Stimulated activated CD8-positive, alpha-beta memory T cell treated with anti-CD3 and anti-CD28 coated beads, Interleukin-2, amount 100 ng/mL, for 48 hours (primary cell): ENCODE measurements at places on chromosomes 4 and X.
A peak's percentile ranks its signal among the peaks of the same experiment; 100 is the strongest.

GRCh38 chr4:21806991-21807390 is 141.6 kb downstream of the KCNIP4 start:
- DNase-seq: no peak

GRCh38 chr4:126777649-126778048 is 855.1 kb upstream of the INTU start:
- no peak for DNase-seq

- DNase-seq: no peak
These were observed 319.1 kb upstream of the KLF3 start for GRCh38 chr4:38344929-38345328.

GRCh38 chr4:84498203-84498934 is 723 bp downstream of the NKX6-1 start:
- no peak for DNase-seq

DNA sequence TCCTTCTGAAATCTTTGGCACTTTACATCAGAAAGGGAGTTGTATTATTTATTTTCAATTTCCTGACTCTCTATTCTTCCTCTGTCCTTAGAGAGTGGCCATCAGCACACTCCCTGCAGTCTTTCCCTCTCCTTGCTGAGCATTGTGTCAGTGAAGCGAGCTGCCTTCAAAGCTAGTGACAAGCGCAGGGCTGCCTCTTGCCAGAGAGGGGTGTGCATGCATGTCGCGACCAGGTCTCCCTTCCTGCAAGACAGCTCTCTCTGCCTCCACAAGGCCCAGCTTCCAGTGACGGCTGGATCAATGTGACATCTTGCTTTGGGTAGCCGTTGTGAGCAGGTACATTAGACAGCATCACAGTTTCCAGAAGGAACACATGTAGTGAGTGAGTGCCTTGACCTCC is 810.9 kb upstream of the TENM3 start:
- DNase-seq: no peak

DNA sequence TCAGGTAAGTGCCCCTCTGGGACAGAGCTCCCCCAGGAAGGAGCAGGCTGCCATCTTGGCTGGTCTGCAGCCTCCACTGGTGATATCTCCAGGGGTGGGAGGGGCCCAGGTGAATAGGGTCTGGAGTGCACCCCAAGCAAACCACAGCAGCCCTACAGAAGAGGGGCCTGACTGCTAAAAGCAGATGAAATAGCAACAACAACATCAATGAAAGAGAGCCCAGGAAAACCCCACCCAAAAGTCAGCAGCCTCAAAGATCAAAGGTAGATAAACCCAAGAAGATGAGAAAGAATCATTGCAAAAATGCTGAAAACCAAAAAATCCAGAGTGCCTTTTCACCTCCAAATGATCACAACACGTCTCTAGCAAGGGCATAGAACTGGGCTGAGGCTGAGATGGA is 92.5 kb upstream of the PAGE3 start:
- no peak for DNase-seq

- no peak for DNase-seq
These were observed 183.6 kb upstream of the TRPC5 start for GRCh38 chrX:112266136-112266535.

DNA sequence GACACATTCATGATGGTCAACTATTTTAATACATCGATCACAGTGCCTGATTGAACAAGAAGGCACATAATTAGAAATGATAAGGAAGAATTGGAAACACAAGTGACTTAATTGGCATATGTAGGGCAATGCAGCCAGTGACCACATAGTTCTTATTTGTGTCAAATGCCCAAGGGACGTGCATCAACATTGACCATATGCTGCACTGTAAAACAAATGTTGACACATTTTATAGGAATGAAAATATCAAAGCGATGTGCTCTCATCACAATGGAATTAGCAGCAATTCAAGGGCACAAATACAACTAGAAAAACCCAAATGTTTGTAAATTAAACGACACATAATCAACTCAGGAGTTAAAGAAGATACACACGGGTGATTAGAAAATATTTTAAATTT is 948.3 kb upstream of the PRKX start:
- DNase-seq: no peak

DNA sequence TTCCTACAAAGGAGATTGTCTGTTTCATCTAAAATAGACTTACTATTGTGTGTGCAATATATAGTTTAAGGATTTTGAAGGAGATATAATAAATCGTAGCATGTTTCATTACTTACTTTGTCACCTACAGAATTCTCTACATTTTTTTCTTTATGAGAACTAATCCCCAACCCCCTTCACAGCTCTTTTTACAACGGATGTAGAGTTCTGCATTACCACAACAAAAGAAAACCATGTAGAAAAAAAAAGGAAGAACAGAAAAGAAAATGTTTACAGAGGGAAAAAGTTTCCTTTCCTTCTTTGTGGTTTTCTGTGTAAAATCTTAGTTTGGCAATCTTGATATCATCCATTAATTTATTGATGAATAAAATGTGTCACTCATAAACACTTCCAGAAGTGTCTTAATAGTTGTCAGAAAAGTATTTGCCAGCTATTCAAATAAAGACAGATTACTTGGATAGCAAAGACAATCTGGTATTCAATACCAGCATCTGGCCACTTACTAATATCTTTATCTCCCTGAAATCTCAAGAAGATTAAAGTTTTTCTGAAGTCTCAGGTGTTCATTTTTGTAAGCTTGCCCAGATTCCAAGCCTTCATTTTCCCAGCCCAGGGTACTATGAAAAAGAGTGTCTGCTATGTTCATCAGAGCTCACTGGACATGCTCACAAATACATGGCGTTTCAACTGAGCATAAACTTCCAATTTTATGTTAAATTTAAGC is 806.8 kb downstream of the PCDH19 start:
- DNase-seq: no peak

- no peak for DNase-seq
These were observed 276.4 kb downstream of the SPRY1 start for GRCh38 chr4:123672987-123673386.

DNA sequence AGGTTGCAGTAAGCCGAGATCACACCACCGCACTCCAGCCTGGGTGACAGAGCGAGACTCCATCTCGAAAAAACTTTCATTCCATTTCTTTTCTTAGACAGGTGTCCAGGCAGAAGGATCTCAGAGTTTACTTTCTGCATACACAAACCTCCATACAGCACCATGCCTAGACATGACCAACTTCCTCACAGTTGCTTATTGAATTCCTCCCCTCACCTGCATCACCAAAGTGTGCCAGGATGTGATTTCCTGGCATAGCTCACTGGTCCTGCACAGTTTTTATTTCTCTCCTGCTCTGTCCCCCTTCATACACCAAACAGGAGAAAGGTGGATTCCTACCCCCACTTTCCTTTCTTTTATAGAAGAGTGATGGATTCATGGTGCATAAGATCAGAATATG is 34.7 kb upstream of the PPARGC1A start:
- DNase-seq: no peak

DNA sequence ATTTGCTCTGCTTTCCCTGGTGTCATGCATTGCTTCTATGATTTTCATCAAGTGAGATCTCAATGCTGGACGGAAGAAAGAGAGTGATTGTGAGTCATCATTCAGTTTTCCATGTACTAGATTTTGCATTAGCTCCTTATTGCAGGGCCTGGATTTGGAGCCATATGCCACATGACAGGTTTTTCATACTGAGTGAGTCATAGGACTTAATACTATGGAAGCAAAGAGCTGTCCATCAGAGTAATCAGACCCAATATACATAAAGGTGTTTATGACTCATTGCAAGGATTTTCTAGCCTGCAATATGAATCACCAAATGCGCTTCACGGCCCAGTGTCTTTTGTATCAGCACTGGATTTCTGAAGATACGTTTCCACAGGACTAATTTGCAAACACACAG is 11.2 kb upstream of the TFDP3 start:
- DNase-seq: no peak

DNA sequence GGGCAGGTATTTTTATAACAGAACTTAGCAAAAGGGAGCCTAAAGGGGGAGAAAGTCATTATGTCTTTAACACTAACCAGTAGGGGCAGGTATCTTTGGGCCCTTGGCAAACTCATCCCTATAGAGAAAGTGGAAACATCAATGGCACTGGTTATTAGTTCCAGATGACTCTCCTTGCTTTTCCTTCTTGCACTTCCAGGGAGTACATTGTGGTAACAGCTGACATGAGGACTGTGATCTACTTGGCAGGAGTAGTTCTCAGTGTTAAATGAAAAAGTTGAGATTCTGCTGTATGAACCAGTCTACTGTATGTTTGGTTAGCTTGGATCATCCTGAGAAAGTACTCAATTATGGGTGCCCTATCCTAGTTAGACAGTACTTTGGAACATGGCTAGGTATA is 93.6 kb downstream of the ATXN3L start:
- no peak for DNase-seq

GRCh38 chrX:8743126-8743732 is 11.3 kb upstream of the ANOS1 start:
- DNase-seq: peak; percentile 36

DNA sequence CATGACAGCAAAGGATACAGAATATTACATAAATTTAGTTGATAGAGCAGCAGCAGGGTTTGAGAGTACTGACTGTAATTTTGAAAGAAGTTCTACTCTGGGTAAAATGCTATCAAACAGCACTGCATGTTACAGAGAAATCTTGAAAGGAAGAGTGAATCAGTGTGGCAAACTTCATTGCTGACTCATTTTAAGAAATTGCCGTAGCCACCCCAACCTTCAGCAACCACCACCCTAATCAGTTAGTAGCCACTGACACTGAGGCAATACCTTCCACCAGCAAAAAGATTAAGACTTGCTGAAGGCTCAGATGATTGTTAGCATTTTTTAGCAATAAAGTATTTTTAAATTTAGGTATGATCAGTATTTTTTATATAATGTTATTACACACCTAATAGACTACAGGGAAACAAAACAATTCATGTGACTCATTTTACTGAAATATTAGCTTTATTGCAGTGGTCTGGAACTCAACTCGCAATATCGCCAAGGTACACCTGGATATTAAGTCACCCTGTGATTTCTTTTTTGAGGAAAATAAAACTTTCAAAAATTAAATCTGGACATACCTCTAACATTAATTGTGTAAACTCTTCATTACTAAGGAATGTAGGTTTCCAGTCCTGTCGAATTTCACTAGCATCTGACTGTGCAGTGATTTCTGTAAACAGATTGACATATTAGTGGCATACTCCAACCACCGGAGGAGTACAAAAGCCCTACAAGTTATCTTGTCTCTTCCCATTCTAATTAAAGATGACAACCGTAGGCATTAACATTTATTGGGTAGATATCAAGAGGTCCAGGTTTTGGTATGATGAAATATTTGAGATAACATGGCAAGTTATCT is 71.1 kb downstream of the CLOCK start:
- DNase-seq: no peak

GRCh38 chr4:65383589-65384305 is 286.5 kb downstream of the EPHA5 start:
- no peak for DNase-seq

- no peak for DNase-seq
These were observed 8.3 kb downstream of the PRRG1 start for GRCh38 chrX:37357436-37357835.

DNA sequence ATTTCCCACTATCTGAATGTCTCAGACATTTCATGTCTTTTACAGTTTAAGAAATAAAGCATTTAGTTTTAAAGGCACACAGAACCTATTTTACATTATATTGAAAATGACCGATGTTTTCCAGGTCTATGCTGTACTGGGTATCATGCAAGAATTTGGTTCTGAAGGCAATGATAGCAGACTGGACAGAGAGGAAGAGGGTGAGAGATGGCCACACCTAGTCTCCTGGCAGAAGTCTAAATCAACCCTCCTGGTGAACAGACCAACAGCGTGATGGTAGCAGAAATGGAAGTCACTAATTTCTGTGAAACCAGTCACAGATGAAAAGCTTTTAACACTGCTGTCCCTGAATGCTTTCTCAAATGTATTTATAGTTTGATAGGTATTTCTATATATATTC is 41.9 kb downstream of the MID1 start:
- DNase-seq: no peak

DNA sequence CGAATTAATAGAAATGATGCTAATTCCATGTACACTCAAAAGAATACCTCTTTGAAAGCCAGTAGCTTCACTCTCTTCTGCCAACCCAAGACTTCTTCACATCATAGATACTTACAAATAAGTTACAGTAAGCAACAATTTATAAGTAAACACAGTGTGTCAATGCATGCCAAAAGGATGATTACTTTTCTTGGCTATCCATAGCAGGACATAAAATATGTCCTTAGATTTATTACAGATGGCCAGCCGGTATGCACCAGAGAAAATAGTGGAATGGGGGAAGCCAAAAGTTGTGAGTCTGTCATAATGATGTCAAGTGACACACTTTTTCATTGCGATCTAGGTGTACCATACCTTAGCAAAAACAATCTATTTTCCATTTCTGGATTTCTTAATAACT is 631 bp upstream of the BMX start:
- no peak for DNase-seq

DNA sequence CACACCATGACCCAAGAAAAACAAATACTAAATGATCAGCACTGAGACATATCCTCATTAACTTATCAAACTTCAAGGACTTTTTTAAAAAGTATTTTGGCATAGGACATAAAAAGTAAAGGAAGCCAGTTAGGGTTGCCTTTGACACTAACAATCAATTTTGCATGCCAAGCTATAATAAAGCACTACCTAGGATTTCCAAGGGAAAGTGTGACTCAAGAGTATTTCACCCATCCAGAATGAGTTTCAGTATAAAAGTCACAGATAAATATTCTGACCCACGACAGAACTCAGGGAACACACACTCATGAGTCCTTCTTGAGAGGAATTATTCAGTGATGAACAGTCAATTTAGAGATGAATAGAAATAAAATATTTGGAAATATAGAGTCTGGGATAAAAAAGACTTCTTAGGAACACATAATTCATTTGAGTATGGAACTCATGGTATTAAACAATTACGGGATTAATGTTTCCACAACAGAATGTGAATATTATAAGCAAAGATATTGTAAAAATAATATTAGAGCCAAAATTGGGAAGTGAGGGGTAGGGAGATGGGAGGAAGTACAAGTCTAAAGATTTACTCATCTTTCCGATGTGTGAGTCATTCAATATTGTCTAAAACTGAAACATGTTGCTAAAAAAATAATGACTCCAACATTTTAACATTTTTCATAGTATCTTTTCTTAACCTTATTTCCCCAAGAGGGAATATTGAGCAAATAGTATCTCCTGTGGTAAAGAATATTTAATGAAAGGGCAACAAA is 143.5 kb upstream of the LNX1 start:
- DNase-seq: no peak

DNA sequence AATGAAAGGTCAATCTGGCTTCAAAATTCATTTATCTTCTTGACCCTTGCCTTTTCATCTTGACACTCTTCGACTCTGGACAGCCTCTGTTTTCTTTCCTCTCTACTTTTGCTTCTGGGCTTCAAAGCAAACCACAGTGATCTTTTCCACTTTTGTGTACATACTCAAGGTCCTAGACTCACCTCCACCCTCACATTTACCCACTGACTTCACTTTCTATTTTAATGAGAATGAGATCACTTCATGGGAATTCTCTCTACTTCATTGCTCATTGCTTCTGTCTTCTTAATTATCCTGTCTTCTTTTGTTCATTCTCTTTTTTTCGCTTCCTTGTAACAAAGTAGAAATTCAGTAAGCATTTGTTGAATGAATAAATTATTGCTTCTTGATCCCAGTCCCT is 330.1 kb upstream of the HAND2 start:
- no peak for DNase-seq

GRCh38 chrX:129525896-129526295 is 2.6 kb upstream of the SMARCA1 start:
- DNase-seq: no peak
